A549 treated with ZK216348 at 1 μM for 4 hours (cell line): ENCODE measurements at places on chromosomes 12 and 14. TPM values are rescaled to one million over a fixed set of nuclear protein-coding genes. Genes with fewer than 3 reads are reported as not detected.

PPFIBP1 gene
- 18.0 to 33.9 TPM (median 24.1 TPM) in 5 replicates for total RNA-seq

AVPR1A gene
- 0.14 to 0.15 TPM in 2 of 5 replicates, not detected in the others for total RNA-seq

ALX1 gene
- total RNA-seq = 4.6 to 5.8 TPM (median 5.3 TPM) in 5 replicates

MUCL1 gene
- total RNA-seq = not detected in 5 replicates

DCN gene
- not detected in 5 replicates for total RNA-seq

TMEM229B gene
- 0.15 to 0.24 TPM (median 0.18 TPM) in 5 replicates for total RNA-seq

SERPINA10 gene
- total RNA-seq = not detected in 5 replicates

ALDH2 gene
- total RNA-seq = 62.6 to 97.6 TPM (median 86.6 TPM) in 5 replicates

CLEC9A gene
- total RNA-seq = not detected in 5 replicates

RERG gene
- total RNA-seq = 0.17 to 0.44 TPM (median 0.26 TPM) in 5 replicates
